ENCODE measurements at places on chromosomes 13 and 19.

DNA sequence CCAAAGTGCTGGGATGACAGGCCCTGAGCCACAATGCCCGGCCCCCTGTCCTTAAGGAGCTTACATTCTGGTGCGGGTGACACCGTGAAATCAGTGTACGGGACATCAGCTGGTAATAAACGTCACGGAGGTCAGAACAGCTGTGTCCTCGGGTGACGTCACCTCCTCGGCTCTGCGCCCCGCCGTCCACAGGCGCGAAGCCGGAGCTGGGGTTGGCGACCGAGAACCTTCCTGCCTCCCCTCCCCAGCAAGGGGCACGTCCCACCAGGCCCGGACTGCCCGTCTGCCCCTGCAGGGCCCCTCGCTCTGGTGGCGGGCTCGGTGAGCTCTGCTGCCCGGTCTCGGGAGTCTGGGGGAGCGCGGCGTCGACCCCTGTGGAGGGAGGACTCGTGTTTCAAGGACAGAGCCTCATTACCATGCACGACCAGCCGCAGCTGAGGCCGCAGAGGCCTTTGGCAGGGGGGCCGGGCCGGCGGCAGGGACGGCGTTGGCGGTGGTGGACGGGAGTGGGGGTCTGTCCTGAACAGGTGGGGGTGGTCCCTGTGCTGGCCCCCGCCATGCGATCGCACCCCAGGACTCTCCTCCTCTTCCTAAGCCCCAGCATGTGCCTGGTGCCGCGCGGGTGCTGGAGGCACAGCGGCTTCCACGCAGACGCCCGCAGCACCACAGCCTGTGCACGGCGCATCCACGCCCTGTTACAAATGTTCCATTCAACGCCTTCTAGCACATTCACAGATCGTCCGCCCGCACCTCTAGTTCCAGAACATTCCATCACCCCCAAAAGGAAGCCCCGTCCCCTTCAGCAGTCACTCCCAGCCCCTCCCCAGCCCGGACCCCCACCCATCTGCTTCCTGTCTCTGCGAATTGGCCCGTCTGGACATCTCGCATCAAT, 5.4 kb downstream of the LINGO3 start:
- DNase-seq = no peak

GRCh38 chr13:25905611-25906010, 146.2 kb downstream of the SHISA2 start:
- DNase-seq = no peak

DNA sequence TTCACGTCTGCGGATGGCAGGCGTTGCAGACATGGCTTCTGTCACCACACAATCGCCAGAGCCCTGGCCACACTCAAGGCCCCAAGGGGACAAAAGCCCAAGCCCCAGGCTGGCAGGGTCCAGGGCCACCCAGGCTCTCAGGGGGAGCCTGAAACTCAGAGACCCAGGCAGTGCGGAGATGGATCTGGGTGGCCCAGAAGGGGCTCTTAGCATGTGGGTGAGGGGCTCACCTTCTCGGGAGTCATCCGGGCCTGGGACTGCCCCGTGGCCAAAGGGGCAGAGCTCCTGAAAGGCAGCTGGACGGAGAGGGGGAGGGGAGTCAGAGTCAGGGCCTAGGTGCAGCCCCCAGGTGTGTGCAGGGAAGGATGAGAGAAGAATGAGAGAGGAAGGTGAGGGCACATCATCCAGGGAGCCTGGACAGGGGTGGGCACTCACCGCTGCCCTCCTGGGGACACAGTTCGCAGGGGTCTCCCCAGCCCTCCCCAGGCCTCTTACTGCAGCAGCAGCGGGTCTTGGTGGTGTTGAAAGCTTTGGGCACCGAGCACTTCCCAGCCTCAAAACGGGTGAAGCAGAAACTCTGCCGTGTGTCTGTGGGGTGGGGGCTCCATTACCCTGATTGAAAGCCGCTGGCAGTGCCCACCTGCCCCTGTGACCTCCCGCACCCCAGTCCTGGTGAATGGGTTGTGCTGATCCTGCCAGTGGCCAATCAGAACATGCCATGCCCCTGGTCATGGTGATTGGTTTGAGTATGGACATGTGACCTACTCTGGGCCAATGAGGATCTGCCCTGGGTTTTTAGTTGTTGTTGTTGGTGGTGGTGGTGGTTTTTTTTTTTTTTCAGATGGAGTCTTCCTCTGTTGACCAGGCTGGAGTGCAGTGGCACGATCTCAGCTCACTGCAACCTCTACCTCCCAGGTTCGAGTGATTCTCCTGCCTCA, 37.4 kb downstream of the CCL25 start:
- no peak for DNase-seq

DNA sequence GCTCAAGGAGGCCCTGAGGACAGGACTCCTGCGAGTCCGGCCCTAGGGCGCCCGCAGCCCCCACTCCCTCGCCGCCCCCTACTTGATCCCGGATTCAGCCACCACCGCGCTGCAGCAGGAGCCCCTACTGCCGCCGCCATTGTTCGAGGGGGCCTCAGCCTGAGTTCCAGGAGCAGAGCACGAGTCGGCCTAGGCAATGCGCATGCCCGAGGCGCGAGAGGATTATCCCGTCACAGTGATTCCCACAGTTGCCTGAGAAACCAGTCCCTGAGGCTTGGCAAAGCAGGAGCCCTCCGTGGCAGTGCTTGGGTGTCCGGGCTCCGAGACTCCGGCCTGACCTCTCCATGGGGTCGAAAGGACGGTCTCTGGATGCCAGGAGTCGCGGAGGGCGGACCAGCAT, 68.4 kb upstream of the ZNF420 start:
- no peak for DNase-seq

- no peak for DNase-seq
Measured at GRCh38 chr13:95403349-95404140, 102.3 kb upstream of the ABCC4 start.

DNA sequence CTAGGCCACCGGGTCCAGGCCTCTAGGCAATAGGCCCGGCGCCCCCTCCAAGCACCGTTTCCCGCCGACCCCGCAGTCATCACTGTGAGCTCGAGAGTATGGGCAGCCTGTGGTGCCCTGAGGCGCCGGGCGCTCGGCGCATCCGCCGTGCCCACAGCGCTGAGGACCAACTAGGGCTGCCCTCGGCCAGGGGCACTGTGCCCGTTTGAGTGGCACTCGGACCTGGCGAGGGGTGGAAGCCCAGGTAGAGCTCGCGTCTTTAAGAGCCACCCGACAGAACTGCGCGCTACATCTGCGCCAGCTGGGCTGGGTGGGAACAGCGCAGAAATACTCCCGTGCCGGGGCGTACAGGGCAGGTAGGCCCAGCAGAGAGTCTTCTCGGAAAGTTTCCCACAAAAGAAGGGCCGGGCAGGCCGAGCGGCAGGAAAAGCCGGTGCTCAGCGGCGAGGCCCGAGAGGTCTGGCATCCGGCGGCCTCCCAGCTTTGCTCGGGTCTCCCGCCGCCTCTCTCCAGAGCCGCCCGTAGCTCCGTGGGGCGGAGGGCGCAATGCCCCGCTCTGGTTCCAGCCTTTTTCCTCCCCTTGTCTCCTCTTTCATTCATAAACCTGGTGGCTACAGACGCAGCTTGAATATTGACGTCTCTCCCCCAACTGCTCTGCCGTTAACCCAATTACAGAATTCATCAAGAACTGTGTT, 5.4 kb upstream of the SOX1 start:
- no peak for DNase-seq

DNA sequence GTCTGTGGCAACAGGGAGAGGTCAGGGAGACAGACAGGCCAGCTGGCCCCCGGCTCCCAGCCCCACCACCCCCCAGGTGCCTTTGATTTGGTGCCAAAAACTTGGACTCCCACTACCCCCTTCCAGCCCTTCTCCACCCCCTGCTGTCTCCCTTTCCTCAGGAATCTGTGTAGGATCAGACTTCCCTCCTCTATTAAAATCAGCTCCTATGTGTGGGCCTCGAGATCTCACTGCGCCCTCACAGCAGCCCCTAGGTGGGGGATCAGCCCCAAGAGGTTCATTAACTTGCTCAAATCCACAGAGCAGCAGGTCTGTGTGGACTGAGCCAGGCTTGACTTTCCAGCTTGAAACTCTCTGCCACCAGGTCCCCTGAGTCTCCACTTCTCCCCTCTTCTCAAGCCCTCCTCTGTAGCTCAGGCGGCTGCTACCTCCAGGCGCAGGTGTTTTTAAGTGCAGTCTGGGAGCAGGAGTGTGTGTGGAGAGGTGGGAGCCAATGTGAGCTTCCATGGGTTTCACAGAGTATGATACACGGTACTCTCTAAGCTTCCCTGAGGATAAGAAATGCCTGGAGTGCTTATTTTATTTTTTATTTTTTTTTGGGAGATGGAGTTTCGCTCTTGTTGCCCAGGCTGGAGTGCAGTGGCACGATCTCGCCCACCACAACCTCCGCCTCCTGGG, 1.7 kb downstream of the GAPDHS start:
- no peak for DNase-seq

- no peak for DNase-seq
Measured at GRCh38 chr13:75352641-75353327, 129.2 kb downstream of the TBC1D4 start.

DNA sequence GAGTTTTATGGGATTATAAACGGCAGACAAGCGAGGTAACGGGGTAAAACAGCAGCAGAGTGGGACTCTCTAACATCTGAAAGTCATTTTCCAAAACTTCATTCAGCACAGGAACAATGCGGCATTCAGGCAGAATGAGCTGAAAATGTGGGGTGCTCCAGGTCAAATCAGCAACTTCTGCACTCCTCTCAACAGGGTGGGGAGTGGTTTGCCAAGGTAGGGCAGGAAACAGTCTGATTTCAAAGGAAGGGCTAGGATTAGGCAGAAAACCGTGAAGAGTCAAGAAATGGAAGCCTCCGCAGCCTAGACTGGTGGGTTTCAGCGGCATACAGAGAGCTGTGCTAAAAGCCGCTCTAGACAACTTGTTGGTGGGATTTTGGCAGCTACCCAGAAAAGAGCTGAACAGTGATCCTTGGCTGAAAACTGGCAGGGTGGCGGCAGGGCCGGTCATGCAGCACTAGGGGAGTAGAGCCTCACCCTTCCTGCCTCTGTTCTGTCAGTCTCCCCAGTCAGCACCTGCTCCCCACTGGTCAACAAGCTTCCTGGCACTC, 154.2 kb upstream of the KLF12 start:
- no peak for DNase-seq

GRCh38 chr19:35904311-35905068, 2.2 kb downstream of the HCST start:
- DNase-seq = no peak

- no peak for DNase-seq
Measured at GRCh38 chr13:29674532-29674931, 79.0 kb upstream of the SLC7A1 start.

GRCh38 chr19:19652482-19653295, 9.2 kb upstream of the GMIP start:
- no peak for DNase-seq

DNA sequence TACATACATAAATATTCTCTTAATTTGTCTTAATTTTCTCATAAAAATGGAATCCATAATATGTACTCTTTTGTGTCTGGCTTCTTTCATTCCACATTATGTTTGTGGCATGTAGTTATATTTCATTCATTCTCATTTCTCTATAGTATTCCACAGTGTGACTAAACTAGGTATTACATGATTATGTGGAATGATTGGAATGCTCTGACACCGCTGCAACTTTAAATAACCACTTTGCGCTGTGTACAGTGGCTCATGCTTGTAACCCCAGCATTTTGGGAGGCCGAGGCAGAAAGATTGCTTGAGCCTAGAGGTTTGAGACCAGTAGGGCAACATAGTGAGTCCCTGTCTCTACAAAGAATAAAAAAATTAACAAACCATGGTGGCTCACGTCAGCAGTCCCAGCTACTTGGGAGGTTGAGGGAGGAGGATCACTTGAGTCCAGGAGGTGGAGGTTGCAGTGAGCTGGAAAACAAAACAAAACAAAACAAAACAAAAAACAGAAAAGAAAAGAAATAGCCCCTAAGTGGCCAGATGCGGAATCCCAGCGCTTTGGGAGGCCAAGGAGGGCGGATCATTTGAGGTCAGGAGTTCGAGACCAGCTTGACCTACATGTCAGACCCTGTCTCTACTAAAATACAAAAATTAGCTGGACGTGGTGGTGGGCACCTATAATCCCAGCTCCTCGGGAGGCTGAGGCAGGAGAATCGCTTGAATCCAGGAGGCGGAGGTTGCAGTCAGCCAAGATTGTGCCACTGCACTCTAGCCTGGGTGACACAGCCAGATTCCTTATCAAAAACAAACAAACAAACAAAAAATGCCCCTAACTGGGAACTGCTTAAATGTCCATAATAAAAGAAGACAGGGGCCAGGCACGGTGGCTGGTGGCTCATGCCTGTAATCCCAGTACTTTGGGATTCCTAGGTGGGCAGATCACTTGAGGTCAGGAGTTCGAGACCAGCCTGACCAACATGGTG, 8.0 kb upstream of the SAE1 start:
- DNase-seq = no peak
